A549 (cell line): ENCODE measurements at places on chromosomes 1 and 21.

GRCh38 chr1:200374569-200375295, 35.1 kb downstream of the ZNF281 start:
- DNase-seq, result no peak

DNA sequence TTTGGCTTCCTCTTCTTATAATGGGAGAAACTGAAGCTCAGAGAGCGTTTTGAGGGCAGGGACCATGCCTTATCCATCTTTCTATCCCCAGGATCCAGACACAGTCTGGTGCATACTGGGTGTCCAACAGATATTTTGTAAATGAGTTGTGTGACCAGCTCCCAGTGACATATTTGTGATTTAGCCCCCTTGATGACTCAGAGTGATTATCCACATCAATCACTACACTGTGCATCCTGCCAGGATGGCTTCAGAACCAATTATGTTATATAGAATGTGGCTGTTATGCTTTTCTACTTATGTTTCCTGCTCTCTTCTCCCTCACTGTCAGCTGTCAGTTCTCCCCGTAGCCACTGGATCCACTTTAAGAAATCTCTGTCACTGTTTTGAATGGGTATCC, 11.3 kb downstream of the OLFML3 start:
- no peak for DNase-seq

GRCh38 chr1:156122519-156123355, 8.2 kb downstream of the LMNA start:
- DNase-seq, result peak; percentile 87

DNA sequence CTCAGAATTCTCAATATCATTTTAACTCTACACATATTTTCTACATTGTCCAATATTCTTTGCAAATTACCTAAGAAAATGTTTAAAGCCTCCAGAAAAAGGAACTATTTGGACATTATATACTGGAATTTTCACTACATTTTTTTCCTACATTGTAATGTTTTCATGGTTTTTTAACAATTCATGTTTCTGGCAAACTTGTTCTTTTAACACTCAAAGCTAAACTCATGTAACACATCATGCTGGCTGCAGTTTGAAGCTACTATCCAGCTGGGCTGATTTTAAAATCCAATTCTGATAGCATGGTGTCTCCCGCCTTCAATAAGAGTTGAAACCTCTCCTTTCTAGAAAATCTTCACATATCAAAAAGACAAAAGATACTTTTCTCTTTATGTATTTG, 52.0 kb downstream of the TGFBR3 start:
- no peak for DNase-seq

GRCh38 chr21:45152265-45152746, 77.9 kb downstream of the ADARB1 start:
- no peak for DNase-seq
